ENCODE measurements at places on chromosomes 6 and 20.

DNA sequence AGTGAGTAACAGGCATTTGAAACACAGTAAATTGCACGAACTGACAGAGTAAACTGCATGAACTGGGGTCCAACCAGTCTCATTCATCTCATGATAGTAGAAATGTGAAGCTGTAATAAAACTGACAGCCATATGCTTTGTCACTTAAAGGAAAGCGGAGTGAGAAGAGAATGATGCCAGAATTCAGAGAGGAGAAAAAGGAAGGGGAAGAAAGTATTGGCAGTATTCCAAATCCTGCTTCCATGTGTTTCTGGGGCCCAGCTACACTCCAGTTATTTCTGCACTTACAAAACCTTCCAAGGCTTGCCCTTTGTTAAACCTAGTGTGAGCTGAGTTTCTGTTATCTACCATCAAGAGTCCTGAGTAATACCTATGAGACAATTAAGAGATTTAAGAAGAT is 17.2 kb downstream of the SNX14 start:
- DNase-seq: no peak

DNA sequence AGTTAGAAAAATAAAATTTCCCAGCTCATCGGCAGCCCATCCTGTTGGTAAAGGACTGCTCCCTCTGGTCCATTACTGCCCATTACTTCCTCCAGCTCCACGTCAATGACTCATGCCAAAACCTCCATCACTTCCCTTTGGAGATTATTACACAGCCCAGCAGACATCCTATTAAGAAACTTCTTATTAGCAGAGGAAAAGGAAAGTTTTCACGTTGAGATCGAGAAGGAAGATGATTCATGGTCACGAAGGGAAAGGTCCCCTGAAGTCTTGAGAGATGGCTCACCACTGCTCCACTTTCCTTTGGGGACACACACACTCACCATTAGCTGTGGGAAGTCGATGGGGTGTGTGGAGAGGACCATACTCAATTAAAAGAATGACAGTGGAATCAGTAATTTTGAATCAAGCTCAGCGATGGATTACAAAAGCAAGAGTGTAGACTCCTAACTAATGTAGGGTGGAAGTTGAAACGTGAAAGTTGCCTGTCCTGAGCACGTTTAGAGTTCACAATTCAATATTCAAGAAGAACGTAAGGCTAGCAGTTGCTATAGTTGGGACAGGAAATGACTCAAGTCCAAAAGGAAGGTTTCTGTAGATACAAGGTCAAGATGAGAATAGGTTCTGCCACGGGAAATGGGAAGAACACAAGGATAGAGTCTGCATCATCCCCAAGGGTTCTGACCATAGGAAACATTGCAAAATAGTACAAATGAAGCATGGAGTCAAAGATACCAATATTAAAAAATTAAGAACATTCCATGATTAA is 21.6 kb downstream of the SASH1 start:
- DNase-seq: no peak

DNA sequence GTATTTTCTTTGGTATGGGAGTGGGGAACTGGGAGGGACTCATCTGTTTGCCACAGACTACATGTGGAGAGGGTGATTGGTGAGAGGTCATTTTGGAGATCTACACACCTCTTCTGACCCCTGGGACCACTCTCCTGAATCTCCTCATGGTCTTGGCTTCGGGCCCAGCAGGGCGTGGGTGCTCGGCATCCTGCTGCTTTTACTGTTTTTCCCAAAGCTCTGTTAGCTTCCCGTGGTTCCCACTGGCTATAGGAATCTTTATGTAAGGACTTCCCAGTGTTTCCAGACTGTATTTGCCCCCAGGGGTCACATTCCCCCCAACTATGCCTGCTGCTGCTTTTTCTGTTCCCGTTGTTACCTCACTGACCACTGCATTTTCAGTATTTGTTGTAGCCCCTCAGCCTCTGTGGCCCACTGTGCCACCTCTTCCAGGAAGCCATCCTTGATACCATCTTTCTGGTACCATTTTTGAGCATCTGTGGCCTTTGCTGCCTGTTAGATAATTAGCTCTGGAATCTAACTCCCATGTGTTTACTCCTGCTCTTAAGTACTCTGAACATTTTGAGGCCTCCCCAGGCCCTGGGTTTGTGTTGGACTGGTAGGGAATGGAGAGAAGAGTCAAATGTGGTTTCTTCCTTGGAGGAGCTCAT is 14.9 kb downstream of the PLCG1 start:
- DNase-seq: no peak

- DNase-seq: no peak
Measured at GRCh38 chr6:68975816-68976215, 340.7 kb downstream of the ADGRB3 start.

Data from WTC11 (cell line).